ENCODE measurements at places on chromosomes 3 and 15.

- DNase-seq, result no peak
Measured at GRCh38 chr3:97297032-97297431, 467.5 kb upstream of the ARL6 start.

DNA sequence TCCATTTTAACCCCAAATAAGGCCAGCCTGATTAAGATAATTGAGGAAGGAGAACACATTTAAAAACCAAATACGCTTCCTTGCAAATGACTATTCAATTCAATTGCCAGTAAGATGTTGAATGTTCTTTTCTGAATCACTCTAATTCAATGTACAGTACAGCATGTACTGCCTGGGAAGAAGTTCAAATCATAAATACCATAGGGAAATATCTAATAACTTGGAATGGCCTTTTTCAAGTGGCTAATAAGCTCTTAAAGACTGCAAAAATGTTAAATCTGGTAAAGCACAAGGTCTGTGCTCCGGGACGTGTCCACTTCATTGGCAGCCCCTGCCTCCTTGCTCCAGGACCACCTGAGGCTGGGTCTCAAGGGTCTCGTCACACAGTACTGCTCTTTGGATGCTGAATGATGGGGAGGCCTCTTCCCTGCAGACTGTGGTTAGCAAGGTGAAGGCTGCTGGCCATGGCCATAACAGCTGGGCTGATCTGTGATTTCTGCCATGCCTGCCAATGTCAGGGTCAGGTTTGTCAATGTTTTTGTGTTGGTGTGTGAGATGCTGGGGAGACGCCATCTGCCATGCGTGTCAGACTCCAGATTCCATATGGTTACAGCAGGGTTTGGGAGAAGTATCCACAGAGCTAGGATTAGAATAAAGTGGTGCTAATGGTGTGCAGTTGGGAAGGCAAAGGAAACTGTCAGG lies 300.5 kb downstream of the ADAMTS17 start:
- DNase-seq, result no peak

DNA sequence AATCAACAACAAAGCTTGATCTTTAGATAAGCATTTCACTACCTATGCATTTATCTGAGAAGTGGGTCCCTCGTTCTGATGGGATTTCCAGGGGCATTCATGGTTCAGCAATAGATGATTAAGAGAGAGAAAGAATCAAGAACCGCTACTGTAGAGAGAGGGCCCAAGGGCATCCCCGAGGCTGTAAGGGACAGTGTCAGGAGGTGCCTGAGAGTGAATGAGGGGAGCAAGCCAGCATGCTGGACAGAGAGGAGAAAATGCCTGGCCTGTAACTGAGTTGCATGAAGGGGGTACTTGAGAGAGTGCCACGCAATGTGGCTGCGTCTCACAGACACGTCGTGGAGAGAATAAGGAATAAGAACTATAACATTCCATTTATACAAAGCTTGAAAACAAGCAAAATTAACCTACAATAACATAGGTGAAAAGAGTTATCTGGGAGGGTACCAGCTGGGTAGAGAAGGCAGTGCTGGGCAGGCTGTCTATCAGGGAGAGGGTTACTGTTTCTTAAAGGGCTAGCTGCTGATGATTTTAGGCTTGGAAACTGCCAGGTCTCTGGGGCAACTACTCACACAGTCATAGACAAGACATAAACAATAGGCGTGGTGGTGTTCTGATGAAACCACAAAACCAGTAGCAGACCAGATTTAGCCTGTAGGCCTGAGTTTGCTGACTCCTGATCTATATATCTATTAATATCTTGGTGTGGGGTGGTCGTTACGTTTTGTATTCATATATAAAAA lies 374.6 kb upstream of the CFAP20DC start:
- DNase-seq, result no peak

DNA sequence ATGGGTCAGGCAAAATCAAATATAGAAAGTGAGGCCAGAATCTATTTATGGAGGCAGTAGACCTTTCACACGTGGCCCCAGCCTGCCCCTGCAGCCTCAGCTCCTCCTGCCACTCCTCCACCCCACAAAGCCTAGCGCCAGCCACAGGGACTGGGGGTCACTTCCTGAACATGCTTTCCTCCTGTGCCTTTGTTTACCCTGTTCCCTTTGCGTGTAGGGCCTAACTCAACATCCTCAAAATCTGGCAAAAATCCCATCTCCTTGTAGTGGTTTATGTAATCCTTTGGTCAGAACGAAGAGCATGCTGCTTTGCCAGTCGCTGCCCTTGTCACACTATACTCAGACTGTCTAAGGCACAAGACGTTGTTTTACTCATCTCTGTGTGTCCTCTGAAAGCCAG lies 39.6 kb downstream of the KBTBD12 start:
- DNase-seq, result no peak

- no peak for DNase-seq
Measured at GRCh38 chr15:61832223-61832622, 228.0 kb downstream of the VPS13C start.

DNA sequence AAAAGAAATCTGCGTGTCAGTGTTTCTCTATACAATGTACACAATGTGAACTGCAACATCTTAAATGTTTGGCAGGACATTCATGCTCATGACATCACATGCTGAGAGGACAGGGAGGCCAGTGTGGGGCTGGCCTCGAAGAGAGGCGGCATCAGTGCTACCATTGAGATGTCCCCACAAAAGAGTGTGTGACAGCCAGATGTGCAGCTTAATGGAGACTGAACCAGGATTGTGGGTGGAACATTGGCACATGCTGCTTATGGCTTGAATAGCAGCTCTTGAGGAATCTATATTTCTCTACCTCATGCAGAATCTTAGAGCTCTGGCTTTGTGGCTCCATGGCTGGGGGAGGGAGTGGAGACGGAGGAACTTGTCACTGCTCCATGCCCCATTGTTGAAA lies 18.5 kb downstream of the CLDN11 start:
- DNase-seq, result no peak

- no peak for DNase-seq
Measured at GRCh38 chr3:171736556-171736955, 73.7 kb downstream of the PLD1 start.

DNA sequence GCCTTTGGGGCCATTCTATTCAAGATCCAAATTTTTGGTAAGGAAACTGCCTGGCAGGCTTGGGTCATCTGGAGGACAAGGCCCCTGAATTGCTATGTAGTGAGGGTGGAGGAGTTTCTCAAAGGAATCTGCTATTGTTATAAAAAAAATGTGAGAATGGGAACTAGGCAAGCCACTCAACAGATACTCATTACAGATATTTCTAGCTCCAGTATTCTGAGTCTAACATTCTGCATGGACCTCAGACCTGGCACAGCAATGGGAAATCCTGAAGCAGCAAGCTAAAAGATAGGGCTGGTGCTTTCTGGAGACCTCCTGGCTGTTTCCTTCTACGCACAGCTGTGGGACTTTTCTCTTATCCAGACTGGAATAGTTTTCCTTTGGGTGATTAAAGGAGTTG lies 430.7 kb upstream of the RBMS3 start:
- no peak for DNase-seq

DNA sequence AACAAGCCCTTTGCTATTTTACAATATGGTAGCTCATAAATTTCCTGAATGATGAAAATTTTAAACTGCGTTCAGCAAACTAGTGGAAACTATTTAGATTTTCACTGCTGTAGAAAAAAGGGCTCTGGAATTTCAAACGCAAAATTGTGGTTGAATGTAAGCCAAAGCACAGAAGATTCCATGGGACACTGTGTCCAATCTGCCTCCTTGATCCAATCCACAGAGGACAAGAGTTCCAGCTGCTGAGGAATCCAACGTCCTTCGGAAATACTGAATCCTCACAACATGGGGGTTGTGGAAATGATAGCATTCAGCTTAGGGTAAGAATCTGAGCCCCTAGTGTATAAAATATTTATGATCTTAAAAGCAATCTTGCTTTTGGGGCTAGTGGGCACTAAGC lies 161.0 kb downstream of the PLD1 start:
- no peak for DNase-seq

DNA sequence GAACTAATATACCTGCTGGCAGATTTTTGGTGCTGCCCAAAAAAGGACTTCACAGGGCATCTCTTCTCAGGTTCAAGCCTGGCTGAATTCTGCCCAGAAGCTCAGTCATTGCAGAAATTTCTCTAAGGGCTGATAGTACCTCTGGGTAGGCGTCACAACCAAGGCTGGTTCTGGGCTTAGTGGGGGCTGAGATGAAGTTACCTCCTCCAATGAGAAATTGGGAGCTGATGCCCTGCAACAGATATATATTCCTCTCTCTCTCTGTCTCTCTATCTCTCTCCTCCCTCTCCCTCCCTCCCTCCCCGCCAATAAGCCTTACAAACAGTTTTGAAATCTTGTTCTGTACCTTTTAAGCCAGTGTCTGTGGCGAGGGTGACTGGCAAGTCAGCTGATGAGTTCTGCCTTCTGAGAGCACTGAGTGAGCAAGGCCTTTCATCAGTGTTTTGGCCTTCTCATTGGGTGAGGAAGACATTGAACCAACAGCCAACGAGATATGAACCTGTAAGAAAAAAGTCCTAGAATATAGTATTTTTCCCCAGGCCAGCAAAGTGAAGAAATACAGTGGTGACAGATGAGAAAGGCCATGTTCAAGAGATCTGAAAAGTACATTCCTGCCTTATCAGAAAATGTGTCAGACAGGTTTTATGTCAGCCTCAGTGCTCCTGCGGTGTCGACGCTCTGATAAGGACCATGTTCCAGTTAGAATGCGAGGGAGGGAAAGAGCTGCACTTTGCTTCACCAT lies 45.5 kb downstream of the TMEM39A start:
- DNase-seq, result no peak

GRCh38 chr3:88410259-88410658 lies 260.5 kb downstream of the C3orf38 start:
- no peak for DNase-seq

GRCh38 chr15:64466408-64467141 lies 6.2 kb downstream of the ZNF609 start:
- no peak for DNase-seq

DNA sequence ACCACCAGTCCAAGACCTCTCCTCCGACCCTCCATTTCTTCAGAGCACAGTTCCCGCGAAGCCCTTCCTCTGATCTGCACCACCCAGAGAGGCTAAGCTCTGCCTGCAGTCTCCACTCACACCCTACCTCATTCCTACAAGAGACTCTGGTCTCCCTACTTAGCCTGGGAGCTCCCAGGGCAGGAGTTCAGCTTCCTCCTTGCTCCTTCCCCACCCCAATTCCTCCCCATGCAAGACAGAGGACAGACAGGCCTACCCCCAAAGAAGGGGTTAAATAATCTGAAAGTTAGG lies 12.6 kb upstream of the VIPR1 start:
- DNase-seq, result no peak

DNA sequence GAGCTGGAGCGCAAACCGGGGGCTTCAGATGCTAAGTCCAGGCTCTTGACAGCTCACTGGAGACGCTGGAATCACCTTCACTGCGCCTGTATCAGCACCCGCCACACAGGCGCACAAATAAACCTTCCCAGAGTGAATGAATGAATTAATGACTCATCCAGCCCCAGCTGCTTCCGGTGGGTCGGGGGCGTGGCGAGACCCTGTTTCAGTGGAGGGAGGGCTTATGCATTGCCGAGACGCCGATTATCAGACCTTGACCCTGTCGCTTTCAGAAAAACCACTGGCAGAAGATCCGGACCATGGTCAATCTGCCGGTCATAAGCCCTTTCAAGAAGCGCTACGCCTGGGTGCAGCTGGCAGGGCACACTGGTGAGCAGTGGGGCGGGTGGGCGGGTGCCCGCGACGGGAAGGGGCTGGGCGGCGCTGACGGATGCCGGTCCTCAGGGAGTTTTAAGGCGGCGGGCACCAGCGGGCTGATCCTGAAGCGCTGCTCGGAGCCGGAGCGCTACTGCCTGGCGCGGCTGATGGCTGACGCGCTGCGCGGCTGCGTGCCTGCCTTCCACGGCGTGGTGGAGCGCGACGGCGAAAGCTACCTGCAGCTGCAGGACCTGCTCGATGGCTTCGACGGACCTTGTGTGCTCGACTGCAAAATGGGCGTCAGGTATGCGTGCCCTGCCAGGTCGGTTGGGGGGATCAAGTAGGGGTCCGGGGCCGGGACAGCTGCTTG lies 7.7 kb downstream of the ITPKA start:
- no peak for DNase-seq

- DNase-seq, result peak; percentile 69
Measured at GRCh38 chr3:149967086-149967685, 3.5 kb downstream of the PFN2 start.

GRCh38 chr3:107798381-107798780 lies 275.6 kb downstream of the BBX start:
- no peak for DNase-seq

DNA sequence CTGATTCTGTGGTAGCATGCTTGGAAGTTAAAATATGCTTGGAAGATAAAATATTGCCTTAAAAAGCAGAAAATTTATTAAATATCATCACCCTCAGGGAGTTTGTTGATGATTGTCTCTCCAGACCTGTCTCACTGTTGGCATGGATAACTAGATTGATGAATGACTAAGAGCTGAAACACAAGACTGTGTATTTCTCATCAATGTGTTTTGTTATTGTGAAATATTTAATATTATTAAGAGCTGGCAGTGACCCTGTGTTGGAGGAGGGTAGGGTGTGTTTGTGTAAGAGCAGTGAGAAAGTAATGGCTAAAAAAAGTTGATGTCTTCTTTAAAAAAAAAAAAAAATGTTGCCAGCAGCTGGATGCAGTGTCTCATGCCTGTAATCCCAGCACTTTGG lies 82.2 kb downstream of the ITPR1 start:
- DNase-seq, result no peak

- peak; percentile 76 for DNase-seq
Measured at GRCh38 chr3:157204431-157204830, 44.5 kb upstream of the CCNL1 start.

DNA sequence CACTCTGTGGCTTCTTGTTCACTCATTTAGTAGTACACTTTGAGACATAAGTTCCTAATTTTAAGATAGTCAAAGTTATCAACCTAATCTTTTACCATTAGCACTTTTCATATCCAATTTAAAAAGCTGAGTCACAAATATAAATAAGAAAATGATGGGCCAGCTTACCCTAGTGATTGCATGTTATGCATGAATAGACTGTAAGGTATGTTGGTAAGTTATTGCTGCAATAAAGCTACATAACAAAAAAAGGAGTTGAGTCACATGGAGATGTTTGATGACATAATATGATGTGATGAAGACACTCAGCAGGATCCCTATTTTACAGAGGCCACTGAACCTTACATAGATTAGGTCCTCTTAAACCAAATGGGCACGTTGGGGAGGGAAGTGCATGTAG lies 161.3 kb downstream of the OCA2 start:
- DNase-seq, result no peak

DNA sequence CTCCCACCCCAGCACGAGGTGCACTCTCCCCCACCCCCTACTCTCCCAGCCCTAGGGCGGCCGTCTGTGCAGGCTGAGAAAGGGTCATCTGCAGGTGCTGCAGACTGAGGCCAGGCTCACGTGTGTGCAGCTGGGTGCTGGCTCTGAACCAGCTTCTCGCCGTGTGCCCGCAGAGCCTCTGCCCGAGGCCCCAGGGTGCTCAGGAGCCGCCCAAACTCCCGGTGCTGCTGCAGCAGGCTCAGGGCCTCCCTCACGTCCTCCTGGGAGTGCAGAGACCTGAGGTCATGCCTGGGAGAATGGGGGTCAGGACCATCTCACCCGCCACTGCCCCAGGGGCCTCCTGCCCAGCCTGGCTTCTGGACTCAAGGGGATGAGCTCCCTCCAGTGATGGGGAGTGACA lies 17.2 kb downstream of the SPTBN5 start:
- no peak for DNase-seq

Measured in suppressor macrophage treated with lipopolysaccharide for 1 hour (primary cell).